ENCODE measurements at places on chromosomes 16 and 17.

GRCh38 chr17:69962436-69962995 lies 112.5 kb upstream of the KCNJ16 start:
- no peak for DNase-seq

DNA sequence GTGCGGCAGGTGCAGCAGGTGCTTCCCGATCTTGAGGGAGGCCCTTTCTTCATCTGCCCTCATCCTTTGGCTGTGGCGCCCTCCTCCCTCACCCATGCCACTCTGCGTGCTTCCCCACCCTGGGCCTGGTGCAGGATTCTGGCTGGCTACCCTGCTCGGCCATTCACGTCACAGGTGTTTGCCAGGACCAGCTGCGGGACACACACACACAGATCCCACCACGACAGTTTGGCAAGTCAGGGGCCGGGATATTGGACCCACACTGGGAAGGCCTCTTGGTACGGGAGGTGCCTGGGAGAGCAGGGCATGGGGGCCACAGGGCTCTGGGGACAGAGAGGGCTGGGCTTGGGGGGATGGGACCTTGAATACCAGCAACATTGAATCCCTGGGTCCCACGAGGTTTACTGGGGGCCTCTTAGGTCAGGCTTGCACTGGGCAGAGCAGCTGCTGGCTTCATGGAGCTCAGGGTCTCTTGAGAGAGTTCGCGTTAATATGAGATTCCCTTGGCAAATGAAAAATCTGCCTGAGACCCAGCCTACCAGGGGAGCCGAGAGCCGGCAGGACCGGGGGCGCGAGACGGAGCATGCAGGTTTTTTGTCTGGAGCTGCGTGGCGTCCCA lies 15.1 kb downstream of the ADCY7 start:
- DNase-seq = no peak

- DNase-seq = no peak
Measured at GRCh38 chr17:42817866-42818265, 6.2 kb downstream of the BECN1 start.

DNA sequence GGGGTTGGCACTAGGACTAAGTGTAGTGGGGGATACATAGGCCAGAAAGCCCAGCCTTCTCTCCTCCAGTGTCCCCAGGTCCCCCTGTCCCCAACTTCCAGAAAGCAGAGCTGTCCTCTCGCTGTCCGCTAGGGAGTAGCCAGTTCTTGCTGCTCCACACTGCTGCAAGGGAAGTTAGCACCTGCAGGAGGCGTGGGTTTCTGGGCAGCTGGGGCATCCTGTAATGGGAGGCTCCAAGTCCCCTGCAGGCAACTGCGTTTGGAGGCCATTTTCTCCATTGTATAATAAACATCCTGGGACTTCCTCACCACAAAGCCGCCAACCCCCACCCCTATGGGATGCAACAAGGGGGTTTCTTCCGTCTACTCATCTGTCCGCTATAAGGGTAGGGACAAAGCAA lies 1.7 kb downstream of the RPRML start:
- DNase-seq = no peak

GRCh38 chr16:23673971-23674614 lies 4.6 kb upstream of the PLK1 start:
- no peak for DNase-seq

GRCh38 chr16:46718214-46718613 lies 28.8 kb downstream of the ORC6 start:
- no peak for DNase-seq

- DNase-seq = no peak
Measured at GRCh38 chr17:22251498-22251897, 559.2 kb downstream of the KCNJ18 start.

DNA sequence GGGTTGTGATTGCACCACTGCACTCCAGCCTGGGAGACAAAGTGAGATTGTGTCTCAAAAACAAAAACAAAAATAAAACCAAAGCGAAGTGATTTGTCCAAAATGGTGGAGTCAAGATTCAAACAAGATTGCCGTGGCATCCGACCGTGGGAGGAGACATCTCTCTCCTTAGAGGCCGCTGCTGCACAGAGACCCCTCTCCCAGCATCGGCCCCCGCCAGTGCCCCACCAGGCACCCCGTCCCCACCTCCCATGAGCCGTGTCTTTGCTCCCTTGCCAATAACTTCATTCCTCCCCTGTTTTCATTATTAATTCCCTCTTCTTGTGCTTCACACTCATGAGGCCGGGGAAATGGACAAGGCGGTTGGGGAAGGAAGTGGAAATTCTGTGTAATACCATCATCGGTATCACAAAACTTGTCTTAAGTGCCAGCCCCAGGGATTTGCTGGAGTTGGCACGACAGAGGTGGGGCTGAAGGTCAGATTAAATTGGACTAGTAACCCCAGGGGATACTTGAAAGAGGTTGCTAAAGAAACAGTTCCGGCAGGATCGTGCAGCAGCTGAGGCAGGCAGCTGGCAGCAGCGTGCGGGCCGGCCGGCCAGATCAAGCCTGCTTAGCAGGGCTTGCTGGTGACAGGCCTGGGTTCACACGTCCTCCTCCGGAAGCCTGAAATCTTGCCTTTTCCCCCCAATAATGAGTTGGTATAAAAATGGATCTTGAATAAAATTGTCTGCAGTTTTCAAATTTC lies 66.8 kb downstream of the RTN4RL1 start:
- no peak for DNase-seq

- no peak for DNase-seq
Measured at GRCh38 chr17:32356750-32357149, 6.8 kb downstream of the ZNF207 start.

- DNase-seq = no peak
Measured at GRCh38 chr17:45867171-45867570, 22.5 kb downstream of the SPPL2C start.

- no peak for DNase-seq
Measured at GRCh38 chr17:9074131-9074530, 52.8 kb downstream of the NTN1 start.

DNA sequence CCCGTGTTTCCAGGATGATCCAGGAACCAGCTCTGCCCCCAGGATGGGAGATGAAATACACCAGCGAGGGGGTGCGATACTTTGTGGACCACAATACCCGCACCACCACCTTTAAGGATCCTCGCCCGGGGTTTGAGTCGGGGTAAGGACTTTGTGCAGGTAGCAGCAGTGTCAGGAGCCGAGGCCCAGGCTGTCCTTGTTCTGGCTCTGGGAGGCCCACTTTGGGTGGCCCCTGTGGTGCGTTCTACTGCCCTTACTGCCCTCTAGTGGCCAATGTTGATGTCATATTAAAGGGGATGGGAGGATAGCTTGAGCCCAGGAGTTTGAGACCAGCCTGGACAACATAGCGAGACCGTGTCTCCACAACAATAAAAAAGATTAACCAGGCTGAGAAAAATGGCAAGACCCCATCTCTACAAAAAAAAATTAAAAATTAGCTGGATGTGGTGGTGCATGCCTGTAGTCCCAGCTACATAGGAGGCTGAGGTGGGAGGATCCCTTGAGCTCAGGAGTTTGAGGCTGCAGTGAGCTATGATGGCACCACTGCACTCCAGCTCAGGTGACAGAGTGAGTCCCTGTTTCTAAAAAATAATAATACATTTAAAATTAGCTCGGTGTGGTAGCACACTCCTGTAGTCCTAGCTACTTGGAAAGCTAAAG lies 20.9 kb upstream of the CLEC18A start:
- peak; percentile 28 for DNase-seq

DNA sequence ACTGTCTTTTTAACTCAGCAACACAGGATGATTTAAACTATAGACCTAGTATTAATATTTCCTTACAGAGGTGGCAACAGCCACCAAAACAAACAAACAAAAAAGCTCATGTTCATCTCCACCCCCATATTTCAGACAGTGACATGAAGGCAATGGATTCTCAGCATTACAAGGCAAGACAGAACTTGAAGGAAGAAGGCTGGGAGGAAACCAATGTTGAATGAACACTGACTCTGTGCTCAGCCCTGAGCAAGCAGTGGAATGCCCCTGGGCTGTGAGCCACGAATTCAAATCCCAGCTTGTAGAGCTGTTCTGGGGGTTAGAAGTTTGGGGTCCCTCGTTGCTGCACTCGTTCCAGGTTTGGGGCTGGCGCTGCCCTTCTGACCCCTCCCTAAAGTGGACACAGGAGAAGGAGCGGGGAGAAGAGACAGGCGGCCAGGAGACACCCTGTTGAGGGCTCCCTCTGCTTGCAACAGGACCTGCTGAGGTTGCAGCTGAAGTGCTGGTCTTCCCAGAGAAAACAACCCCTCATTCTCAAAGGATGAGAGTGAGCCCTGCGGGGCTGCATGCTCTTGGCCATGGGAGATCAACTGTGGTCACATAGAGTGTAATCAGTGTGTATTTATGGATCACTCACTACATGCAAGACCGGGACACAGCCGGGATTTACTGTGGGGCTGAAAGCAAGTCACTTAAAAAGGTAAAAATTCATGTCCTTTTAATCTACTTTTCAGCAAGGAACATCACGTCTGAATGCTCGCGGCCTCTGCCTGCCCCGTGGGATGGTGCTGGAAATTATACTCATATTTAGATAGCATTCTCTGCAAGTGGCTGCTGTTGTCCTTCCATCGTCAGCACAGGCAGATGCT lies 34.3 kb downstream of the MYH3 start:
- DNase-seq = peak; percentile 7

GRCh38 chr17:82003411-82004381 lies 19.0 kb downstream of the CENPX start:
- no peak for DNase-seq

GRCh38 chr16:78732696-78733095 lies 633.2 kb downstream of the WWOX start:
- no peak for DNase-seq

DNA sequence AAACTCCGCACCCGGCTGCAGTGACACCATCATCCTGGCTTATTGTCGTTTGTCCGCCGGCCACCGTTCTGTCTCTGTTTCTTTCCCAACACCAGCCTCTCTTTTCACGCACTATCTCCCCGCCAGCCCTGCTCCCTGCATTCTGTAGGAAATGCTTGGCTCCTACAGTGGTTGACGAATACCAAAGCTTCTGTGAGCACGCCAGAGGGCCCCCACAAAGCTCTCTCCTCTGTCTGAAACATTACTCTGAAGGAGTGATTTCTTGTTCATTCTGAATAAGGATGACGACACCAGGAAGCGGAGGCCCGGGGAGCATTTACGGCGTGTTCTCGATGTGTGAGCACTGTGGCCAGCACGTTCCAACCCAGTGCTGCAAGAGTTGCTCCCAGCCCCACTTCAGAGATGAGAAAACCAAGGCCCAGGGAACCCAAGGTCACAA lies 58.8 kb downstream of the ADCY9 start:
- DNase-seq = no peak

GRCh38 chr17:55254375-55254774 lies 10.4 kb upstream of the HLF start:
- no peak for DNase-seq

DNA sequence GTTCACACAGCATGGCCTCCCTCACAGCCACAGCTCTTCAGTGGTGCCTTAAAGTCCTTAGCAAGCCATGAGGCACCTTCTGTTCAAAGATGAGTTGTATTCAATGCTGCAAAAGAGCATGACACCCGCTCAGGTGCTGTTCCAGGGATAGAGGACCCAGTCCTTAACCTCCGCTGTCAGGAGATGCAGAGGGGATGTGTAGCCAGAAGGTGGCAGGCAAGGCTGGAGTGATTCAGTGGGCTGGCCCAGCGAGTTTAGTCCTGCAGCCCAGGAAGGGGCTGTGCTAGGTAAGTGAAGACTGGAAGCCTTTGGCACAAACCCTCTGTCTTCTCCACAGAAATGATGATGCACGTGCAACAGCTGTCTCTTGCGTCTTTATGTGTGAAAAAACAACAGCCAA lies 25.0 kb upstream of the ADAM11 start:
- no peak for DNase-seq

DNA sequence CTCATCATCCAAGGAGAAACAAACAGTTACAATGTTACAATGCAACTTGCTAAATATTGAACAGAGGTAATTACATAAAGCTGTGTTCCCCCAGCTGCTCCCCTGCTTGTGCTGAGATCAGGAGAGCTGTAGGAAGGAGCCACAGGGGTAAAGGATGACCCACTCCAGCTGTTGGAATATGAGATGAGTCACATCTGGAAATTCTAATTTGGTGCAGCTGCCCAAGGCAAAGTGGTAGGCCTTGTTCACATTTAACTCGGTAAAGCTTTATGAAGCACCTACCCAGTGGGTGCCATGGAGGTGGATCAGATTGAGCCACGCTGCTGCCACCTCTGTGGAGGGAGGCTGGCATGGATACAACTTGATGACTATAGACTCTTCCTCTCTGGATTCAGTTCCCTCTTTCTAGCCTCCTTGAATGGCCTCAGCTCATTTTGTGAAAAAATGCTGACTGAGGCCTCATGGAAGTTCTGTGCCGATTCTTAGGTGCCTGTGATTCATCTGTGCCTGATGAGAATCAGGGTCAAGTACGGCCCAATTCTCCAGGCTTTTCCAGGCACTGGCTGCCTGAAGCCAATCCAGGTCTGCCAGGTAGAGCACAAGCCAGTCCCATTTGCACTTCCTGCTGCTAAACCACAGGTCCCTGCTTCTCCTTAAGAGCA lies 7.4 kb downstream of the ZNF689 start:
- no peak for DNase-seq

GRCh38 chr17:61081959-61082358 lies 317.7 kb upstream of the TBX2 start:
- DNase-seq = no peak

DNA sequence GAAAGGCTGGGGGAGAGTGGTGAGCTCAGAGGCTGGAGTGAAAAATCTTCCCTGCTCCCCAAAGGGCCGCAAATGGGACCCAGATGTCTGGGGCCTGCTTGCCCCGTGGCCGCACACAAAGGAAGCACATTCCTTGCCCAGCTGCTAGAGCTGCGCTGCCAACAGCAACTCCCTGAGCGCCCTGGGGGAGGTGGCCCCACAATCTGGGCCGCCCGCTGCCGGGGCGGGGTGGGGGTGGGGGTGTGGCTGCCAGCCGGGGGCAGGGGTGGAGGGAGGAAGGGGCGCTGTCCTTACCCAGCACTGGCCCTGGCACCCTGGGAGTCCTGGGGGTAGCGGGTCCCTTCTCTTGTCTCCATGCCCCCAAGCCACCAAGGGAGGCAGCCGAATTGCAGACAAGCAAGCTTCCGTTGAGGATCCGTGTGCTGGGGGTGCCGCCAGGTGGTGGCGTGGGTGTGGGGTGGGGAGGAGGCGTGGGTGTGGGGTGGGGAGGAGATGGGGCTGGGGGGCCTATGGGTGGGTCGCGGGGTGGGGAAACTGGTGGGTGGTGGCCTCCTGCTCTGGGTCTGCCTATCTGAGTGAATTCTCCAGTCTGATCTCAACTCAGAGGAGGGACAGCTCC lies 48.4 kb upstream of the PABPN1L start:
- DNase-seq = no peak

GRCh38 chr17:77436481-77436880 lies 295.7 kb downstream of the SEC14L1 start:
- no peak for DNase-seq

- no peak for DNase-seq
Measured at GRCh38 chr17:57251211-57251787, 5.0 kb upstream of the MSI2 start.

GRCh38 chr17:79667746-79668145 lies 56.9 kb upstream of the RBFOX3 start:
- no peak for DNase-seq

Measured in AML-193 (cell line).